ENCODE measurements at places on chromosomes 2 and 18.

- DNase-seq, result peak; percentile 61
Measured at GRCh38 chr2:176130147-176130956, 847 bp downstream of the HOXD8 start.

- no peak for DNase-seq
Measured at GRCh38 chr2:66531567-66531966, 96.6 kb downstream of the MEIS1 start.

DNA sequence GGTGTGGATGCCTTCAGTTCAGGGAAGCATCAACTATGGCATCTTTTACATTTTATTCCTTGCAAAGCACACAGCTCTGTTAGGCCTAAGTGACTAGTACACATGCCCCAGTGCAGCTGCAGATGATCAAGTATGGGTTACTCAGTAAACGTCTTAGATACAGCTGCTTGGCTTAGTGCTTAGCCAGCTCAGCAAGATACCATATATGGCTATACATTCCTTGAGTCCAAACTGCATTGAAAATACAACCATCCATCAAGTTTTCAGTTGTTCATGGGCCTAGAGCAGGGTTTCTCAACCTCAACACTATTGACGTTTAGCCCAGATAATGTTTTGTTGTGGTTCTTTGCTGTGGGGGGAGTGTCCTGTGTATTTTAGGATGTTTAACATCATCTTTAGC is 769.9 kb downstream of the TSN start:
- no peak for DNase-seq

DNA sequence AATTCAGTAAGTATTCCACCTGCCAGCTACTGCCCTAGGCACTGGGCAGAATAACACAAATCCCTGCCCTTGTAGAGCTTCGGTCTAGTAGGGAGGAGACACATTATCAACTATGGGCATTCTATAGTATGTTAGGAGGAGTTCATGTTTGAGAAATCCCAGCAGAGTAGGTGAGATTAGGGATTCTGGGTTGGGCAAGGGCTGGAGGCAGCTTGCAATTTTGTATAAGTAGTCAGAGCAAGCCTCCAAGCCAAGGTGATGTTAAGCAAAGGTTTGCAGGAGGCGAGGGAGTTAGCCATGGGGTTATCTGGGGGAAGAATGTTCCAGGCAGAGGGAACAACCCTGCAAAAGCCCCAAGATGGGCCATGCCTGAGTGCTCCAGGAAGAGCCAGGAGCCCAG is 187.9 kb upstream of the HS6ST1 start:
- no peak for DNase-seq
